Right lobe of liver (tissue), 6 donors: ENCODE measurements at places on chromosomes 4 and X.

DNA sequence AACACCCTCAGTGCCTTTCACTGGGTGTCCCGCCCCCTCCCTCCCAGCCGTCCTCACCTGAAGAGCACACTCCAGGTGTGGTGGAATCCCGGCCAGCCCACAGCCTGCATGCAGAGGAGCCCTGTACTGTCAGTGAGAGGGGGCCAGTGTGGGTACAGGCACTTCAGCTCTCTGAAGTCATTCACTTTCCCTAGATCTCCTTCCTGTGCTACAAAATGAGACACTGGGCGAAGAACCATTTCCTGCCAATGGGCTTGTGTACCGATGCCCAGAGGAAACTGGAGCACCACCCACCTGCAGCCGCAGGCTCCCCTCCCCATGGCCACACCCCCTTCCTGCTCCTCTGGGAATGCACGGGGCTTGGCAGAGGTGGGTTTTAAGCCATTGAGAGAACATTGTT is 73.9 kb upstream of the C4orf50 start:
- no peak for DNase-seq

DNA sequence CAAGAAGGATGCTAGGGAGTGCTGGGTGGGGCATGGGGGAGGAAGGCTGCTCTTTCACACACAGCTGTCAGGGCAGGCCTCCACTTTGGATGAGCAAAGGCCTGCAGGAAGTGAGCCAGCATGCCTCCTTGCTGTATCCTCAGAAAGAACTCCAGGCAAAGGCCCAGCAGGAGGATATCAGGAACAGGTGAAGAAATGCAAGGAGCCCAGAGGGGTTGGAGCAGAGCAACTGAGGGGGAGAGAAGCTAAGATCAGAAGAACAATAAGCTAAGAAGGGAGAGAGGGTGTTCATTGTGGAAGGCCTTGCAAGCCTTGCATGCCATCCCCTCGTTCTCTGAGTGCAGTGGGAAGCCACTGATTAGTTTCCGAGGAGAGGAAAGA is 115.1 kb downstream of the CAMK2D start:
- no peak for DNase-seq

DNA sequence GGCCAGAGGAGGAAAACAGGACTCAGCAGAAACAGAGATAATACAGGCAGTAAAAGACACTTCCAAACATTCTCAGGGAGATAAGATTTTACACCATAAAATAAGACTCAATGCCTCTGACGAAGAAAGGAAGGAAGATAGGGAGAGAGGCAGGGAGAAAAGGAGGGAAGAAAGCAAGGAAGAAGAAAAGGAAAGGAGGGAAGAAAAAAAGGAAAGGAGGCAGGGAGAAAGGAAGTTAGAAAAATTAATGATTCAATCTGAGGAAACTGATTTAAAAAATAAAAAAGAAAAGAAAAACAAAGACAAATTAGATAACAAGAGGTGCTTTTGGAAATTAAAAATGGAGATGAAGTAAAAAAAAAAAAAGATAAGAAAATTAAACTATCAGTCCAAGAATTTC is 72.1 kb downstream of the PDS5A start:
- no peak for DNase-seq

GRCh38 chr4:92199135-92199534 is 104.6 kb upstream of the GRID2 start:
- no peak for DNase-seq

DNA sequence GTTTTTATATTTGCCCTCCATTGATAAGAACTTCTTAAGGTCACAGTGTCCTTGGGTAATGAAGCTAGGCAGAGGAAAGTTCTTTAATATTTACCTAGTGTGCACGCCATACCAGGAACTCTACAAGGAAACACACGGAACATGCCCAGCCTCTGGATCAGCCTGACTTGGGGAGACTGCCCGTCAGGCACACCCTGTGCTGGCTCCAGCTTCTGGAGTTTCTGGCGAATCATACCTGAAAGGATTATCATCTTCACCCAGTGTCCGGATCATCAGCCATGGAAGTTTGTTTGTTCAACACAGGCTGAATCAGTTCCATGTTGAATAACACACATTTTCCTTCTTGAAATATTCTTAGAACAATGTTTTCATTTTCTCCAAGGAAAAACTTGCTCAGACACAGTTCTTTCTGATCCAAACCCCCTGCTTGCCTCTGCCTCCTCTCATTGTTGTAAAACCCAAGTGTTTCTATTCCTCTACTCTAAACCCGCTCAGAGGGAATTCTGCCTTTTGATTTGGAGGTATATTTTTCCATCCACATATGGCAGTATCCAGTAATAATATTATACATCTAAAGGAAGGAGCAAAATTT is 176.7 kb downstream of the SHROOM3 start:
- DNase-seq: no peak

GRCh38 chr4:69064391-69064790 is 31.9 kb upstream of the UGT2B7 start:
- DNase-seq: no peak
